ENCODE measurements at places on chromosomes 1 and 21.

DNA sequence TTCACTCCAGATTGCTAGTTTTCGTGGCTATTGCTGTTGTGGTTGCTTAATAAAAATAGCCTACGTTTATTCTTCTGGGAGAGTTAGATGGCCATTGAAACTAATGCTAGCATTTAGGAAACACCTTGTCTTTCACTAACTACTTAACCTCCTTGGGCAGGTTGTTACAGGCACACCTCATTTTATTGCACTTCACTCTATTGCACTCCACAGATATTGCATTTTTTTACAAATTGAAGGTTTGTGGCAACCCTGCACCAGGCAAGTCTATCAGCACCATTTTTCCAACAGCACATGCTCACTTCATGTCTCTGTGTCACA, 11.3 kb upstream of the MARK1 start:
- no peak overlapping the region for H3K4me3 ChIP-seq
- DNase-seq, result no peak
- H3K4me1 ChIP-seq, result peaks cover 50% of the 10 kb centered on the region
- H3K27me3 ChIP-seq, result no peaks in the 10 kb centered on the region
- H3K36me3 ChIP-seq, result no peaks in the 10 kb centered on the region

DNA sequence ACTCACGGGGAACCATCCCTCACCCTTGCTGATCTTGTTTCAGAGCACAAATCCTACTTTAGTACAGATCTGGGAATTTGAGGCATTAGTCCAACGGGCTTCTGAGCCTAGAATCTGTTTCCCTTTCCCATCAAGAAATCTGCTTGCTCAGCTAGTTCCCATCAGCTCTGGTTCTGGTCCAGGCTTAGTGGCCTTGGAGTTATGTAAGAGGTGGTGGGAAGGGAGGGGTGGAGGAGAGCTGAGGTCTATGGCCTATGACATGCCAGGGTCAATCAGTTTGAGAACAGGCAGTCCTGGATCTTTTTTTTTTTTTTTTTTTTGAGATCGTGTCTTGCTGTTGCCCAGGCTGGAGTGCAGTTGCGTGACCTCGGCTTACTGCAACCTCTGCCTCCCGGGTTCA, 4.1 kb downstream of the GSTM1 start:
- no peaks in the 10 kb centered on the region for H3K27me3 ChIP-seq
- DNase-seq, result no peak
- no peaks in the 10 kb centered on the region for H3K36me3 ChIP-seq

DNA sequence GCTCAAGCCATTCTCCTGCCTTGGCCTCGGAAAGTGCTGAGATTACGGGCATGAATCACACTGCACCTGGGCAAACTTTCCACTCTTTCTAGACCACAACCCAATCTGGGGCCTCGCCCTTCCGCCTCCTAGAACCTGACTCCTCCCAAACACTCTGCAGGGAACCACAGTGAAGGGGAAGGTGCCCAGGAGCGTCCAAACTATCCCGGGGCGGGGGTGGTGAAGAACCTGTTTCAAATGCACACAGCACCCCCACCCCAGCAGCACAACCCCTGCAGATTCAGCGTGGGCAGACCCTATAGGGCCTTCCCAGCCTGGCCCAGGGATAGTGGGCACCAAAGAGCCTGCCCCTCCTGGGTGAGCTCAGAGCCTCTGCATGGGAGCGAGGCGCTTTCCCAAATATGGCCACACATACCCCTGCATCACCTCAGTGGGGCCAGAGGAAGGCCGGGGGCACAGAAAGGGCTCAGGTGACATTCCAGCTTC, 86.9 kb downstream of the STUM start:
- DNase-seq, result no peak
- peaks cover 6% of the 10 kb centered on the region for H3K36me3 ChIP-seq
- H3K27ac ChIP-seq, result no peak overlapping the region
- H3K4me3 ChIP-seq, result no peak overlapping the region

- no peak for DNase-seq
- H3K27me3 ChIP-seq, result no peaks in the 10 kb centered on the region
- H3K4me3 ChIP-seq, result no peak overlapping the region
- no peak overlapping the region for H3K27ac ChIP-seq
- H3K36me3 ChIP-seq, result peaks cover 44% of the 10 kb centered on the region
These were observed 1.6 kb downstream of the RPF1 start for GRCh38 chr1:84480650-84481049.

DNA sequence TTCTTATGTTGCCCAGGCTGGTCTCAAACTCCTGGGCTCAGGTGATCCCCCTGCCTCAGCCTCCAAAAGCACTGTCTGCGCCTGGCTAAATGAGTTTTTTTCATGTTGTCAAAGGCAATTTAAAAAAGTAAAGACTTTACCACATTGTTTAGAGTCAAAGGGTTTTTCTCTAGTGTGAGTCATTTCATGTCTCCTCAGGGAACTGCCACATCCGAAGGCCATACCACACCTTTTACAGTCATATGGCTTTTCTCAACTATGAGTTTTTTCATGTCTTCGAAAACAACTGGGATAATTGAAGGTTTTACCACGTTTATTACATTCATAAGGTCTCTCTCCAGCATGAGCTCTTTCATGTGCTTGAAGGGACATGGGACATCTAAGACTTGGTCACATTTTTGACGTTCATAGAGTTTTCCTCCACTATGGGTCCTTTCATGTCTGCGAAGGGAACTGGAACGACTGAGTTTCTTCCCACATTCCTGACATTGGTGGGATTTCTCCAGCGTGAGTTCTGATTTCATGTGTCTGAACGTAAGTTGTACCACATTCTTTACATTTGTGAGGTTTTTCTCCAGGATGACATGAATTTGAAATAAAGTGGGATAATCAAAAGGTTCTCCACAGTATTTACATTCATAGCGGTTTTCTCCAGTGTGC, 65.6 kb downstream of the UCHL5 start:
- H3K4me3 ChIP-seq, result no peak overlapping the region
- no peak for DNase-seq
- H3K27ac ChIP-seq, result no peak overlapping the region

GRCh38 chr1:102535829-102536505, 539.2 kb upstream of the OLFM3 start:
- DNase-seq, result no peak
- no peak overlapping the region for H3K4me3 ChIP-seq
- no peak overlapping the region for H3K27ac ChIP-seq
- no peaks in the 10 kb centered on the region for H3K27me3 ChIP-seq
- H3K36me3 ChIP-seq, result no peaks in the 10 kb centered on the region

DNA sequence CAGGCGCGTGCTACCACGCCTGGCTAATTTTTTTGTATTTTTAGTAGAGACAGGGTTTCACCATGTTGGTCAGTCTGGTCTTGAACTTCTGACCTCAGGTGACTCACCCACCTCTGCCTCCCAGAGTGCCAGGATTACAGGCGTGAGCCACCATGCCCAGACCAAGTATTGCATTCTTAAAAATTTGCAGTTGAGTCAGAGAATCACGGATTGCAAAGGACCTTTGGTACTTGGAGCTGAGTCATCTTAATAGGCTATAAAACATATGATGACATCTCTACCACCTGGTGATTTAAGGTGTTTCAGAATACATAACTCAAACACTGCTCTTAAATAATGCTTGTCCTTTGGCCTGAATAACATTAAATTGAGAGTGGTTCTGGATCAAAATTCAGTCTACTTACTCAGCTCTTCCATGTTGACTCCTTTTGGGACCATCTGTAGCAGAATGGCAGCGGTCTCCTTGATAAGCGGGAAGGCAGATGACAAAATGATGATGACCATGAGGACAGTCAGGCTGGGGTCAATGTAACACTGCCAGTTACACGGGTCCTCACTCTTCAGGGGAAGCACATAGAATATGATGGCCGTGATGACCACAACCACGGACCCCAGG, 10.4 kb downstream of the SLC30A10 start:
- no peak for DNase-seq
- H3K27ac ChIP-seq, result no peak overlapping the region
- no peaks in the 10 kb centered on the region for H3K36me3 ChIP-seq
- no peaks in the 10 kb centered on the region for H3K27me3 ChIP-seq

- peaks cover 40% of the 10 kb centered on the region for H3K4me1 ChIP-seq
These were observed 84.8 kb downstream of the CAMTA1 start for GRCh38 chr1:6870086-6870485.

DNA sequence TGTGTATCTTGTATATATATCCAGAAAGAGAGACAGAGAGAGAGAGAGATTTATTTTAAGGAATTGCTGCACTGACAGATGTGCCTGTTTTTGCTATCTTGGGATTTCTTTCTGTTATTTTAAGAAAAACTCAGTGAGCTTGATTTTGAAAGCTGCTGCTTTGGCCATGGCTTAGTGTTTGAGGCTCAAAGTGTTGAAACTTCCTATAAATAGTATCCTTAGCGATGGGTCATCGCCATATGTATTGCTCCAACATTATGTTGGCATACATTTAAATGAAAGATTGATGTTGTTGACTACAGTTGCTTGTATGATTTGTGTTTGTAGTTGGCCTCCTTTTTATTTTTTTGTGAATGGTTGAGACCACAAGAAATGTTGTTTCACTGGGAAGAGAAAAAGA, 29.0 kb upstream of the NTPCR start:
- H3K4me1 ChIP-seq, result no peaks in the 10 kb centered on the region
- DNase-seq, result no peak

- H3K27ac ChIP-seq, result no peak overlapping the region
- H3K27me3 ChIP-seq, result no peaks in the 10 kb centered on the region
- no peaks in the 10 kb centered on the region for H3K36me3 ChIP-seq
- no peak for DNase-seq
- no peaks in the 10 kb centered on the region for H3K4me1 ChIP-seq
- no peak overlapping the region for H3K4me3 ChIP-seq
These were observed 284.2 kb downstream of the GRIK1 start for GRCh38 chr21:29655577-29655976.

- no peak overlapping the region for H3K4me3 ChIP-seq
- DNase-seq, result no peak
These were observed 1.9 kb upstream of the SFT2D2 start for GRCh38 chr1:168223681-168224540.

DNA sequence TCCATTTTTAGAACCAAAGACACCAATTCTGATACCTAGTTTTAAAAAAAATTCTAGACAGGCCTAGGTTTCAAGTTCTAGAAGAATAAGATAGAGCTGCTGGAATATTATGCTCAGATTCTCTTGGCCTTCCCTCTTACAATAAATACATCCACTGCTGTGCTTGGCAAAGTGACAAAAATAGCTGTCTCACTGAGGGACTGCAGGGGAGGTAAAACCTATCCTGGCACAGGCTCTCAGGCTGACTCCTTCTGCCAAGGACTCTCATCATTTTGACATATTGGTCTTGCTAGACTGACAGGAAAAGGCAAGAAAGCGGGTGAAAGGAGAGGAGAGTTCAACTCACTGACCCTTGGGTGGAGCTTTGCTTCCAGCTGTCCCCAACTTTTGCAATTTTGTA, 197.0 kb upstream of the LHX8 start:
- no peak for DNase-seq
- H3K27ac ChIP-seq, result no peak overlapping the region
- H3K36me3 ChIP-seq, result no peaks in the 10 kb centered on the region
- no peak overlapping the region for H3K4me3 ChIP-seq

DNA sequence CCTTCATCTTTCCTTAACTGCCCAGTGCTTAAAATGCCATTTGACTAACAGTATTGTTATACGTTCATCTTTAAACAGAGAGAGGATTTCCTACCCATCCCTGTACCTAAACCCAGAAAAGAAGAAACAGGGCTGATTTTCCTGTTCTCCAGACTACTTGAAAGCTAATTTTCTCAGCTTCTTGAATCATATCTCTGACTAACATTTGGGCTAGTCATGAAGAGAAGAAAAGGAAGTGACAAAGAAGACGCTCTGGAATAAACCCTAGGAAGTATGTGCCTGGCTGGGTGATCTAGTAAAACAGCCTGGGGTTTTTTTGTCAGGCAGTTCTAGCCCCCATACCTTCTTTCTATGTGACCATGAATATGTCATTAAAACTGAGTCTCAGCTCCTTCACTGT, 44.8 kb upstream of the SGIP1 start:
- no peaks in the 10 kb centered on the region for H3K36me3 ChIP-seq
- no peaks in the 10 kb centered on the region for H3K27me3 ChIP-seq
- H3K4me3 ChIP-seq, result no peak overlapping the region
- no peak for DNase-seq
- no peaks in the 10 kb centered on the region for H3K4me1 ChIP-seq

DNA sequence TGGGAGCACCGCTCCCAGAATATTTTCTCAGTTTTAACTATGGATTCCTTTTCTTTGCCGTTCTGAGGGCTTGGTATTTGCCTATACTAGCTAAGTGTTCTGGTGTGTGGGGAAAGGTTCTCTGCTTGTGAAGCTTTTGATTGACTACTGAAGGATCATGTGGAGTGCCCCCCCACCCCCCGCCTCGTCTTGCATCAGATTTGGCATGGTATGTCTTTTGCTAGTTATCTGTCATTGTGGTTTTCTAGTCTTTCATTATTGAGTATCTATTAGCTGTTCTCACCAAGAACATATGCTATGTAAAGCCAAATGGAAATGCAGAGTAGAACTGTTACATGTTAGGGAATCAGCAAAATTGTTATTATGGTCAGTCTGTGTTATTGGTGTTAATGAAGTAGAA, 58.3 kb downstream of the MACF1 start:
- no peaks in the 10 kb centered on the region for H3K4me1 ChIP-seq
- no peak overlapping the region for H3K27ac ChIP-seq
- no peaks in the 10 kb centered on the region for H3K36me3 ChIP-seq

GRCh38 chr1:89041119-89041641, 18.5 kb upstream of the GBP3 start:
- H3K4me1 ChIP-seq, result no peaks in the 10 kb centered on the region
- H3K27me3 ChIP-seq, result no peaks in the 10 kb centered on the region
- H3K27ac ChIP-seq, result no peak overlapping the region
- DNase-seq, result no peak
- H3K36me3 ChIP-seq, result no peaks in the 10 kb centered on the region
- no peak overlapping the region for H3K4me3 ChIP-seq

- no peaks in the 10 kb centered on the region for H3K36me3 ChIP-seq
- H3K4me1 ChIP-seq, result peaks cover 12% of the 10 kb centered on the region
- H3K4me3 ChIP-seq, result no peak overlapping the region
- H3K27me3 ChIP-seq, result peaks cover 19% of the 10 kb centered on the region
- H3K27ac ChIP-seq, result no peak overlapping the region
These were observed 104.6 kb downstream of the KCND3 start for GRCh38 chr1:111884772-111885443.

DNA sequence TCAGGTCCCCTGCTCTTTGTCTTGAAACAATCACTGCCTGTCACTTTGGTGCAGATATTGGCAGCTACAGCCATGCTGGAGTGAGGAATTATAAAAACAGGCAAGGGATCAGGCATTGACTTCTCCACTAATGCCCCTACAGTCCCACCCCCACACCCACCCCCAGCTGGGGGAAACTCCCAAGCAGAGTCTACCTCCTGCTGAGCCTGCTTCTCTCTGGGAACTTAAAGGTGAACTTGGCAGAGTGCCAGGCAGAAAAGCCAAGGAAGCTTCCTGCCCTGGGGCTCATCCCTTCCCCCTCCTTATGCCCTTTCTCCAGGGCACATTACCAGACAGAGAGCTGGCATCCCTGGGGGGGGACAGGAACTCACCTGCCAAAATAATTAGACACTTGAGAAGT, 6.7 kb downstream of the NCMAP start:
- no peak overlapping the region for H3K27ac ChIP-seq
- H3K4me3 ChIP-seq, result no peak overlapping the region

DNA sequence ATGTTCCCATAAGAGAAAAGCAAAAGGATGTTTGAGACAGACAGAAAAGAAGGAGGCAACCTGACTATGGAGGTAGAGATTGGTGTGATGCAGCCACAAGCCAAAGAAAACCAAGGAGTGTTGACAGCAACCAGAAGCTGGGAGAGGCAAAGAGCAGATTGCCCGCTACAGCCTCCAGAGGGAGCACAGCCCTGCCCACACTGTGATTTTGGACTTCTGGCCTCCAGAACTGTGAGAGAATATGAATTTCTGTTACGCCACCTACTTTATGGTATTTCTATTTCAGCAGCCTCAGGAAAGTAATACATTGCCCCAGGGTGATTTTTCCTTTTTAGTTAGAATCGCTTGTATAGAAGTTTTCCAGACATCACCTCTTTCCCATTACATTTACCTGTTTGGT, 28.4 kb downstream of the SLAMF6 start:
- no peaks in the 10 kb centered on the region for H3K27me3 ChIP-seq
- no peak overlapping the region for H3K4me3 ChIP-seq
- H3K36me3 ChIP-seq, result no peaks in the 10 kb centered on the region
- DNase-seq, result no peak
- H3K4me1 ChIP-seq, result no peaks in the 10 kb centered on the region
